HL-60 (cell line): ENCODE measurements at places on chromosomes 3 and 15.

- DNase-seq: no peak
Measured at GRCh38 chr3:86420990-86421739, 569.8 kb downstream of the VGLL3 start.

DNA sequence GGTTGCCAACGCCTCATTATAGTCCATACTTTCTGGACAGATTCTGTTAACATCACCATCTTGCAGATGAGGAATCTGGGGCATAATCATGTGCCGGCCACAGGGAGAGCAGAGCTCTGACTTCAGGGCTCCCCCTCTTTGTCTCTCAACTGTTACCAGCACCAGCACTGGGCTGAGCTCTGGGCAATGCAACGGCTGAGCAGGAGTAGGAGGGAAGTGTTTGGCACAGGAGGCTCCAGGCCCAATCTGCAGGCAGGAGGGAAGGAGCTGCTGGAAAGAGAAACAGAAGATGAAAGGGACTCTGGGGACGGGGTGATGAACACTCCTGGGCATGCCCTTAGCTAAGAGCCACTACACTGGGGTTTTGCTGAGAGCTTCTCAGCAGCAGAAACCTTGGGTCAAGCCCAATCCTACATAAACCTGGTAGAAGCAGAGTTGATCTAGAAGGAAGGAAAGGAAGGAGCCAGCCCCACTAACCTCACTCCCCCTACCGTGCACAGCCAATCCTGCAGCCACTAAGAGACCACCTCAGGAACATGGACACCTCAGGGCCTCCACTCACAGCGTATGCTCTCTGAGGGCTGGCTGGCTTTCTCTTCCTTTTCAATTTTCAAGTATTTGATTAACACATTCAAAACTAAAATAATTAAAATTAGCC, 73.1 kb upstream of the SPATA12 start:
- no peak for DNase-seq

DNA sequence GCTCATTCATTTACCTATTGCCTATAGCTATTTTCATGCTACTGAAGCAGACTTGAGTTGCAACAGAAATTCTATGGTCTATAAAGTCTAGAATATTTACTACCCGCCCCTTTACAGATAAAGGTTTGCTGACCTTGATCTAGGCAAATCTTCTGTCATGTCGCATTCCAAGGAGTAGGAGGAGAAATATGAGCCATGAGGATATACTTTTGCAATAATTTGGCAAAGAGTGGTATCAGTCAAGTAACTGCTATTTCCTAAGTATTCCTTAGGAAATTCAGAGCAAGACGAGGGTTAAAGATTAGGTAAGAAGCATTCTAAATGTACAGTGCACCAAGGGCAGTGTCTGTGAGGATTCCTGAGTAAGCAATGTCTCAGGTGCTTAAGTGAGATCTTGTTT, 121.0 kb upstream of the NUDT16 start:
- no peak for DNase-seq

DNA sequence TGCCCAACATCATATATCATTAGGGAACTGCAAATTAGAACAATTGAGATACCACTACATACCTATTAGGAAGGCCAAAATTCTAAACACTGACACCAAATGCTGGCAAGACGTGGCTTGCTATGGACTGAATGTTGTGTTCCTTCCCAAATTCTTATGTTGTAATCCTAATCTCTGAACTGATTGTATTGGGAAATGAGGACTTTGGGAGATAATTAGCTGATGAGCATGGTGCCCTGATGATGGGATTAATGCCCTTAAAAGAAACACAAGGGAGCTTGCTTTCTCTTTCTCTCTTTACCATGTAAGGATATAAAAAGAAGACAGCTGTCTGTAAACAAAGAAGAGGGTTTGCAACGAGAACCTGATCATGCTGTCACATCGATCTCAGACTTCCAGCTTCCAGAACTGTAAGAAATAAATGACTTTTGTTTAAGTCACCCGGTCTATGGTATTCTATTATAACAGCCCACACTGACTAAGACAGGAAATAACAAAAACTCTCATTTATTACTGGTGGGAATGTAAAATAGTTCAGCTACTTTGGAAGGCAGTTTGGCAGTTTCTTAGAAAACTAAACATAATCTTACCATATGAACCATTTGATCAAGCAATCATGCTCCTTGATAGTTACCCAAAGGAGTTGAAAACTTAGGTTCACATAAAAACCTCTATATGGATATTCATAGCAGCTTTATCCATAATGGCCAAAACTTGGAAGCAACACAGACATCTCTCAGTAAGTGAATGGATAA, 458.3 kb upstream of the CBLB start:
- no peak for DNase-seq

GRCh38 chr3:190130037-190130436, 9.3 kb upstream of the P3H2 start:
- no peak for DNase-seq

GRCh38 chr3:46427916-46428833, 21.1 kb downstream of the CCRL2 start:
- DNase-seq: no peak

DNA sequence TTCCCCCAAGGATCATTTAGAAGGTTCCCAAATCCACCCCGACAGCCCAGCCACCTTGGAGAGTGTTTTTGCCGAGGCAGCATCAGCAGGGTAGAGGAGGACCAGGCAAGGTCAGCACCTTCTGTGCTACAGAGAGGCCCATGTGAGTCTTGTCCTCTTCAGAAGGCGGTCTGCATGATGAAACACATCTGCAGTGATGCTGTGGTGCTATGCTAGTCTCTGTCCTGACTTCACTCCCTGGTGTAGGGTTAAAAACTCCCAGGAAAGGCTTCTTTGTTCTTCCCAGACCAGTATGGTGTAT, 87.9 kb downstream of the ITPR1 start:
- no peak for DNase-seq

DNA sequence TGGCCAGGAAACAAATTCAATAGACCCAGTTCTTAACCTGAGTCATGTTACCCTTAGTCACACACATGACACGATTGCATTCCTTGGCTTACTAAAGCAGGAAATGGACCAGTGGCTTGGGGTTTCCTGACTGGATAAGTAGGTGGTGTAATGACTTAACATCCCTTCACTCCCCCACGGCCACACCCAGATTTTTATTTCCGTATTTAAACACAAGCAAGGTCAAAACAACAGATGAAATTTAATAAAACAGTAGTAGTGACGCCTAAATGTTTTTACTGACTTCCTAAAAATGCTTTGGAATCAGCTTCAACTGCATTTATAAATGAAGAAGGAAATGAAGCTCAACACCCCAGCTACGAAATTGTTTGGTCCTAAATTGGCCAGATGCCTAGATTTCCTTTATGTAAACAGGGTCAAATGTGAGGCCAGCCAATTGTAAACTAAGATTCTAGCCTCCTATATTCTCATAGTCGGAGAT, 324.3 kb downstream of the CHST2 start:
- DNase-seq: peak; percentile 79

DNA sequence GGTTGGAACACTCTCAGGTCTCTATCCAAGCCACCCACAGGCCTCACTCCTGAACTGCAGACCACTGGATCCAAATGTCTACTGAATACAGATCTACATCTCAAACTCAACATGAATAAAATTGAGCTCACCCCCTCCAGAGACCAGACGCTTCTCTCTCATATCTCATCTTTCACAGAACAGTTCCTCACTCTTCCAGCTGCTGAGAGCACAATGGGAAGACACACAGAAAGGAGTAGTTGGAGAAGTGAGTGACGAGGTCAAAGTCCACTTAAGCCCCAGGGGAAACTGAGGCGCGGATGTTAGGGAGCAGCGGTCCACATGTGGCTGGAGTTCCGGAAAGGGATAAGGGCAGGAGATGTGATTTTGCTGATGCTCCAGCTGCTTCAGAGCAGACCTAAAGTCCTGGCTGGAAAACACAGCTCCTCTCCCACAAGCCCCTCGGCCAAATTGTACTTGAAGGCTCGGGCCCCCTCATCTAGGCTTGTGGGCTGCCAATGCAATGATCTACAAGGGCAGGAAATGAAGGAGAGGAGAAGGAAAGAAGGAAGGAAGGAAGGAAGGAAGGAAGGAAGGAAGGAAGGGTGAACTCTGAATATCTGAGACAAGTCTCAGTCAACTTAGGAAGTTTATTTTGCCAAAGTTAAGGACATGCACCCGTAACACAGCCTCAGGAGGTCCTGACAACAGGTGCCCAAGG, 211.2 kb upstream of the TLE3 start:
- no peak for DNase-seq

GRCh38 chr15:101464256-101464998, 25.1 kb downstream of the PCSK6 start:
- no peak for DNase-seq

DNA sequence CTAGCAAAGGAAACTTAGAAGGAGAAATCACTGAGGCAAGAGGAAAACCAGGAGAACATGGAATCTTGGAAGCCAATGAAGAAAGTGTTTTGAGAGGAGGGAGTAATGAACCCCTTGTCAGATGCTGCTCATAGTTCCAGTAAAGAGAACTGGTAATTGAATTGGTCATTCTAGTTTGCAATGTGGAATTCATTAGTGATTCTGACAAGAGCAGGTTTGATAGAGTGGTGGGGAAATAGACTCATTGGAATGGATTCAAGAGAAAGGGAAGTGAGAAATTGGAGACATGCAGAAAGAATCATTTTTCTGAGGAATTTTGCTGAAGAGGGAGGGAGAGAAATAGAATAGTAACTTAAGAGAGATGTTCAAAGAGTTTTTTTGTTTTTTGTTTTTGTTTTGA, 21.0 kb downstream of the GLCE start:
- DNase-seq: no peak

DNA sequence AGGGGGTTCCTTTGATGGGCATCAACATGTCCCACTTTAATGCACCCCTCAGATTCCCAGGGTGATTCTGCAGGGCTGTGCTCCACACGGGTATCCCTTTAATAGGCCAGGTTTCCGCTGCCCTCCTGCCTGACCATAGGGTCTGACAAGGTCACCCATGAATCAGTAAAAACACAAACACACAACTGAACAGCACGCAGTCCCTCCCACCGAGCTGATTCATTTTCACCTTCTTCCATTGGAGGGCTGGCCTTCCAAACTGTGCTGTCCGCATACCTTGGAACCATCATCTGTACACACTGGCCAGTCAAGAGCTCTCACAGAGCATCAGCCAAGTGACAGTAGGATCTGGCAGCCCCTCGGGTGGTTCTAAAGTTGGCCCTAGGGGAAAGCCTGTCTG, 93.7 kb downstream of the FBLN2 start:
- no peak for DNase-seq
